T-helper 17 cell (primary cell): ENCODE measurements at places on chromosomes 2 and 18.

- DNase-seq, result no peak
Measured at GRCh38 chr2:66567729-66568128, 132.8 kb downstream of the MEIS1 start.

GRCh38 chr2:158835431-158835830 is 40.3 kb downstream of the DAPL1 start:
- no peak for DNase-seq

GRCh38 chr2:162234620-162235462 is 8.4 kb downstream of the FAP start:
- DNase-seq, result no peak

- DNase-seq, result peak; percentile 73
Measured at GRCh38 chr2:216013080-216013909, at the start of gene MREG. Gene MREG, minus strand, starts transcription at chr2:216013551. Its CDS starts 224 bp downstream, at chr2:216013327.

- DNase-seq, result no peak
Measured at GRCh38 chr2:222796413-222797103, 64.3 kb upstream of the ACSL3 start.

GRCh38 chr18:23853448-23854195 is 160.9 kb upstream of the TTC39C start:
- no peak for DNase-seq

DNA sequence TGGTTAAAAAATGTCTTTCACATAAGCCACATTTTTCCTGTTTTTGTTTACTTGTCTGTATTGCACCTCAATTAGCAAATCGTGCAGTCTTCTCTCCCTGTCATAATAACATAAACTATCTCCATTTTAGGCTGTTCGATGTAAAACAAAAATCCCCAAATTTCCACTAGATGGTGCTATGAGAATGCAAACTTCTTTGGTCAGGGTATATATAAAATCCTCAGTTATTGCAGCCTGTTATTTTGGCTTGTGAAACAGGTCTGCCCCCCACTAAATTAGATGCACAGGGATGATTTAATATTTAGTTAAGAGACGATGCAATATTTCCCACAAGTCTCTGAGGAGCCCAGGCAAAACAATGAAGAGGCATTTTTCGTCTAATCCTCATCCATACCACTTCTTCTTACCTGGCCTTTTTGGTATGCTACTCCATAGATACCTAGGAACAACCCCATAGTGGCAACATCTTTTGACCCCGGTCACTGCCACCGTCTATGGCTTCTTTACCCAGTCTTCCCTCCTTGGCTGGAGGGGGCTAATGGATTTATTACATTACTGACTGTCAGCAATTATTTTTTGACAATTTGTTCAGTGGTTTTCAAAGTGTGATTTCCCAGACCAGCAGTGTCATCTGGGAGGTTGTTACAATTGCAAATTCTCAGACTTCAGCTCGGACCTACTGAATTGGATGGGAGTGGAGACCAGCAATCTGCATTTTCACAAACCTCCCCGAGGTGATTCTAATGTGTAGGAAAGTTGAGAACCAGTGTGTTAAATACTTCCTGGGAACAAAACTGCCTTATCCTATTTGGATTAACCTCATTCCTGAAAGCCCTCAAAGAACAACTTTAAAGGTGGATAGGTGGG is 117.4 kb upstream of the CWC22 start:
- no peak for DNase-seq

- no peak for DNase-seq
Measured at GRCh38 chr2:207123335-207123744, 42.4 kb downstream of the KLF7 start.

GRCh38 chr2:192292478-192292877 is 97.7 kb upstream of the TMEFF2 start:
- no peak for DNase-seq

DNA sequence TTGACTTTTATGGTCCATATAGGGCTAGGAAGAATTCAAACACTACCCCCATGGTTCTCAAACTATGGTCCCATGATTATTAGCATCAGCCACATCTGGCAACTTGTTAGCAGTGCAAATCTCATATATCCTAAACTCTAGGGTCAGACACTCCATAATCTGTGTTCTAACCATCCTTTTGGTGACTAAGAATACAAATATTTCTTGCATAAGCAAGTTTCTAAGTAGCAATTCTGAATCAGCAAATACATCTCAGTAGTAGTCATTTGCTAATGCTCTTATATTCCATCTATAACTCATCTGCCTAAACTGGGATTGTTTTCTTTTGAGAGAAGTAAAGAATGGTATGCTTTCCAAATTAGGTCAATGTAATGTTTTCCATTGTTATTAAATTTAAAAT is 447.3 kb downstream of the TMX3 start:
- no peak for DNase-seq

DNA sequence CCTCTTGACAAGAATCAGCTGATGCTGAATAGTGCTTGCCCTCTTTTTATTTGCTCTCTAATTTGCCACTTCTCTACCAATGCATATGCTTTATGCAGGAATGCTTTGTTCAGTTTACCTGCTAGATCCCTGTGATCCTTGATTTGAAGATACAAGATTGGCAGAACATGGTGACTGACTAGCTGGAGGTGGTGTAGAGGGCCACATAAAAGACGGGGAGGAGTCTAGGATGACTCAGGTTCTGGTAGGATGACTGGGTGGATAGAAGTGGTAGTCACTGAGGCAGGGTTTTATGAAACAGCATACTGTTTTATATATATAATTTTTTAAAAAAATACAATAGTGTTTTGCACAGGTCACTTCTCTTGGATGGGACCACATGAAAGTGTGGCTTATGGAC is 6.3 kb upstream of the ADGRF3 start:
- no peak for DNase-seq

DNA sequence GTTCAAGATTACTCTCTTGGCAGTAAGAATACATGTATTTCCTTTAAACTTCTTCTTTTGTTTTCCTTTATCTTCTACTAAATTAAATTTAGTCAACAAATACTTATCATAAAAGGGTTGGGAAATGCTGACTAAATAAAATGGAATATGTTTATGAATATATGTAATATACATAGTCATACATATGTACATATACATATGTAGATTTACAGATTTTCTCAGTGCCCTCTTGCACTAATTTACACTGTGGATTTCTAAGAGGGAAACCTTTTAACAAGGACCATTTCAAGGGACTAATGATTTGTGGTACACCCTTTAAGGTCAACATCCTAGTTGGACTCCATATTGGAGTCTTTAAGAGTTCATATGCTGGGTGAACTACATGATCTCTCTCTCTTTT is 37.2 kb downstream of the FAM98A start:
- DNase-seq, result no peak

DNA sequence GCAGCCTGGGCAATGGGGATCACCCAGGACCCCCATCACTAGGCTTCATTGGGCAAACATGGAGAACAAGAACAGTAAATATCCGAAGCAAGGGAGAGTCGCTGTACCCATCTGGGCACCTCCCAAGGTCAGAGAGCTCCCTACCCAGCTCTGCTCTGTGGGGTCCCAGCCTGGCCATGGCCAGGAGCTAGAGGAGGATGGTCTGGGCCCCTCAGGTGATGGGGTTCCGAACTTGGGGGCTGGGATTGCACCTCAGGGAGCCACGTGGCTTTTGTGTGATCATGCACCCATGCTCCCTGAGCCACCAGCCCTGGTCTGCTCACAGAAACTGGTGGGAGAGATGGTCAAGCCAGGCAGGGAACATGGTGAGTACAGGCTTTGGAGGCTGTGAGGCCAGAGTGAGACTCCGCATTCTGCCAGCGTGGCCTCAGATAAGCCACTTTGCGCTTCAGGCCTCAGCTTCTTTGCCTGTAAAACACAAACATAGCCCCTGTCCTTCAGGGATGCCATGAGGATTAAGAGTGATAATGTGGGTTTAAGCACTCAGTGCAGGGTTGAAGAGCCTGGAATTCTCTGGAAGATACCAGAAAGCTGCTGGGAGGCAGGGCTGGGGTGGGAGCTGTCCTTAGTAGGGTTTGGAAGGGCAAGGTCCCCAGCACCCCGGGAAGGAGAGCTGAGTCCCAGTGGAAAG is 3.0 kb upstream of the NMUR1 start:
- DNase-seq, result no peak

GRCh38 chr2:135547311-135547710 is 16.0 kb downstream of the R3HDM1 start:
- DNase-seq, result no peak

DNA sequence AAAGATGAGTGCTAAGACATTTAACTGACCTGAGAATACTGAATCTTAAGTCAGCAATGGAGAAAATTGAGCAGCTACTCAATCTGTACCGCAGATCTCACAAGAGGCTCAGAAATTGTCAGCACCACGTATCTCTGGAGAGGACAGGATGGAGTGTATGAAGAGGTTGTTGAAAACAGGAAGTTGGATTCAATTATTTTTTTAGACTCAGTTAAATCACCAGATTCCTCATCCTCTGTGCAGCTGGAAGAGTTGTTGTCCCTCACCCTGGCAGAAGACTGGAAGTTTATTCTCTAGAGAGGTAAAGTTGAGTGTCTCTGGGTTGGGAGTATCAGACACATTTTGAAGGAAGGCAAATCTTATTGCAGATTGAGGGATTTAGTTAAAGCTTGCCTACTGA is 114.9 kb upstream of the NT5C1B start:
- DNase-seq, result no peak

GRCh38 chr2:174341293-174341994 is 6.7 kb downstream of the SP9 start:
- peak; percentile 91 for DNase-seq

DNA sequence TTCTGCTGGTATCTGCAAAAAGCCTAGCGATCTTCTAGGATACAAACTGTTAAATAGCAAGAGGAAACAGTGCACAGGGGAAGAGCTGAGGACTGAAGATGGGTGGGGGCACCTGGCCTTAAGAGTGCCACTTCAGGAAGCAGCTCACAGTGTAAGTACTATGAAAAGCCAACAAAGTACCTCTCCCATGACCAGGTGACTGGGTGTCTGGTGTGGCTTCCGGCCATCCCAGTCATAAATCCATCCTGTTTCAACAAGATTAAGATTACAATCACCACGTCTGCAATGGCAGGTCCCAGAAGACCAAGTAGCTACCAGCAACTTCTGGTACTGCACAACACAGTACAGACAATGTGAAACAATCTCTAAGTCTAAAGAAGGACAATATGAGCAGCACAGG is 15.9 kb downstream of the ERFE start:
- no peak for DNase-seq

- DNase-seq, result no peak
Measured at GRCh38 chr2:152481881-152482583, 147.1 kb downstream of the FMNL2 start.

- no peak for DNase-seq
Measured at GRCh38 chr18:54043484-54044251, 180.8 kb downstream of the MBD2 start.

- no peak for DNase-seq
Measured at GRCh38 chr2:128603411-128603924, 284.8 kb upstream of the HS6ST1 start.

DNA sequence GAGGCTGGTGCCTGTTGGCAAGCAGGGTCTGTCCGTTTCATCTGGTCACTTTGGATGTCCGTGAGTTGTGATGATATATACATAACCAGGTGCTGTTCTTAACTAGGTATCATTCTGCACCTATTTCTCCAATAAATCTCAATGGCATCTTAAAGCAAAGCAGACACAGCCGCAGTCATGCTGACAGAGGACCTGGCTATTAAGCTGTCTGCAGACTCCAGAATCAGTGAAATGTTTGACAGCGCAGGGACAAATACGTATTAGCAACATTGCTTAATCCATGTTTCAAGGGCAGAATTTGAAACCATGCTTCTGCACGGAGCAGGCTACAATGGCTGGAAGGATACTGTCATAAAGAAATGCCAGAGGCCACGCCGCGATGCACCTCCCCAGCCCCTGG is 414.6 kb downstream of the ZNF516 start:
- DNase-seq, result no peak

DNA sequence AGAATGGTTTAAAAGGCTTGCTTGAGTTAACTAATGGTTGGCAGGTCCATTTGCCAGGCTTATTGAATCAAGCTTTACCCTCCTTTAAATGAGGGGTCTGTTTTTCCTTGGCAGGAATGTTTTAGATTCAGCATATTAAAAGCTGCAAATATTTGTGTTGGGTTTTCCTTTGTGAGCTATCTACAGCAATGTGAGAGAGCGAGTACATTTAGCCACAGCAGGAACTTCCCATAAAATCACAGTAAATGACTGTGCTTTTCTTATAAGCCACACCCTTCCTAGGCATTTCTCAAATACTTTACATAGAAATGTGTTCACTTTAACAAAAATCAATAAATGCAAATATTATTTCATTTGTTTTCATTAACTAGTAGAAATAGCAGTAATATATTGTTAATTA is 23.9 kb downstream of the CALCRL start:
- DNase-seq, result no peak

DNA sequence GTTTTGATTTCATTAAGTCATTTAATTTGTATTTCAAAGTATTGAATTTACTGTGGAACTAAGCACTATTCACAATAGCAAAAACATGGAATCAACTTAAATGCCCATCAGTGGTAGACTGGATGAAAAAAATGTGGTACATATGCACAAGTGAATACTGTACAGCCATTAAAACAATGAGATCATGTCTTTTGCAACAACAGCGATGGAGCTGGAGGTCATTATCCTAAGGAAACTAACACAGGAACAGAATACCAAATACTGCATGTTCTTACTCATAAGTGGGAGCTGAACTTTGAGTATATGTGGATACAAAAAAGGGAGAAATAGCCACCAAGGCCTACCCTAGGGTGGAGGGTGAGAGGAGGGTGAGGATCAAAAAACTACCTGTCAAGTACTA is 164.4 kb downstream of the BABAM2 start:
- DNase-seq, result no peak

DNA sequence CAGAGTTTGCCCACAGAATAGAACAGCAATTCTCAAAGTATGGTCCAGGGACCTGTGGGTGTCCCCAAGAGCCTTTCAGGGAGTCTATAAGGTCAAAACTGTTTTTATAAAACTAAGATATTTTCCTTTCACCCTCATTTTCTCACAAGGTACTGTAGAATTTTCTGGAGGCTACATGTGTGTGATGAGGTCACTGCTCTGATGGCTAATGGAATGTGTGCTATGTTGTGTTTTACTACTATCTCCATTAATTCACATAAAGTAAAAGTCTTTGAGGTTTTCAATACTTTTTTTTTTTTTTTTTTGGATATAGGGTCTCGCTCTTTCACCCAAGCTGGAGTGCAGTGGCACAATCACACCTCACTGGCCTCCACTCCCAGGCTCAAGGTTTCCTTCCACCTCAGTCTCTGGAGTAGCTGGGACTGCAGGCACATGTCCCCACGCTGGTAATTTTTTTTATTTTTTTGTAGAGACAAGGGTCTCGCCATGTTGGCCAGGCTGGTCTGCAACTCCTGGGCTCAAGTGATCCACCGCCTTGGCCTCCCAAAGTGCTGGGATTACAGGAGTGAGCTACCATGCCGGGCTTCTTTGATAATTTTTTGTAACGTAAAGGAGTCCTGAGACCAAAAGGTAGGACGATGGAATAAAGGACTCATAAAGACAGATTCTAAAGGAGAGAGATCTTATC is 1.8 kb downstream of the TRABD2A start:
- DNase-seq, result no peak

DNA sequence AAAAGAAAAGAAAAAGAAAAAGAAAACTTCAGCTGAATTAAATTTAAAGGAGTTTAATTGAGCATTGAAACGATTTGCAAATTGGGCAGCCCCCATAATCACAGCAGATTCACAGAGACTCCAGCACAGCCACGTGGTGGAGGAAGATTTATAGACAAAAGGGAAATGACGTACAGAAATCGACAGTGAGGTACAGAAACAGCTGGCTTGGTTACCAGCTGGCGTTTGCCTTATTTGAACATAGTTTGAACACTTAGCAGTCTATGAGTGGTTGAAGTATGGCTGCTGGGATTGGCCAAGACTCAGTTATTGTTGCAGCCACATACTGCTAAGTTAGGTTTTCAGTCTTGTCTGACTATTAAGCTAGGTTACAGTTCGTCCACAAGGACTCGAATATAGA is 312.2 kb upstream of the SLC14A2 start:
- no peak for DNase-seq

- no peak for DNase-seq
Measured at GRCh38 chr2:137764646-137765045, 199.6 kb upstream of the HNMT start.
